ENCODE measurements at places on chromosomes 16 and 17. TPM values are rescaled to one million over a fixed set of nuclear protein-coding genes. Genes with fewer than 3 reads are reported as not detected.

Gene ZNF597
- total RNA-seq: 2.9 TPM

Gene PIRT
- total RNA-seq: not detected

Gene KRT33A
- not detected for total RNA-seq

Gene KRT25
- total RNA-seq: not detected

All from dermis lymphatic vessel endothelial cell (primary cell).